ENCODE measurements at places on chromosomes 3 and 15.

GRCh38 chr3:110193074-110193473 lies 855.7 kb upstream of the DPPA4 start:
- no peak for DNase-seq

- DNase-seq = no peak
These were observed 188.3 kb downstream of the TBC1D2B start for GRCh38 chr15:77889009-77889806.

DNA sequence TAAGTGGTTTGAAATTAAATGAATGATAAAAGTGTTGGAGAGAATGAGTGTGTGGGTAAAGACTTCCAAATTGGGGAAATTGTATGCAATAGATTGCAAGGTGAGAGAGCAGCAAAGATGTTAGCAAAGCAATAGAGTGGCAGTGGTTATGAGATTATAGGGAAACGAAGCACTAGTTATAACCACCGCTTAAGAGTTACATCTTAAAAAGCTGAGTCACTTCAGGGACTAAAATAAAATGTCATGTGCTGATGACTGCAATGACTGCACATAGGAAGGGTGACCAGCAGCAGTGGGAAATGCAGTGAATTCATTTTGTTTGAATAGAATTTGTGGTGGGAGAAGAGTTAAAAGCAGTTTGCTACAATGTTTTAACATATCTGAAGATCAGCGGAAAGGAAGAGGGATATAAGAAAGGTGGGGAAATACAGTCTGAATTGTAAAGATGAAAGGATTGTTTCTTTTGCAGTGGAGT lies 127.3 kb downstream of the RAP2B start:
- no peak for DNase-seq

DNA sequence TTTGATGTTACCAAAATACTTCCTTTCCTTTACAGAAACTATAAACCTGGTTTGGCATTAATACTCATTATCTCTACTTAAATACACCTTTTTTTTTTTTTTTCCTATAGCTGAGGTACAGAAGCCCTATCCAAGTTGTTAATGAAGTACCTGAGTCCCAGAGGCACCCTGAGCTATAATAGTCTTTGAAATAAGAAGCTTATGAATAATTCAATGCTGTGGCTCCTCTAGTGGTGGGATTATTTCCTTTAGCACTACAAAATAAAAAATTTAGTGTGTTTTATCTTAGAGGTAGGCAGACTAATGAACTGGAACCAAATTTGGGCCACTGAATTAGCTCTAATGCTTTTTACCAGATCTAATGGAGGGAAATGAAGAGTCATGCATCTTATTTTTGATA lies 611.9 kb downstream of the EDEM1 start:
- no peak for DNase-seq

GRCh38 chr3:67601919-67602608 lies 52.3 kb downstream of the SUCLG2 start:
- DNase-seq = no peak

GRCh38 chr15:41499109-41499851 lies 5.6 kb downstream of the ITPKA start:
- no peak for DNase-seq

DNA sequence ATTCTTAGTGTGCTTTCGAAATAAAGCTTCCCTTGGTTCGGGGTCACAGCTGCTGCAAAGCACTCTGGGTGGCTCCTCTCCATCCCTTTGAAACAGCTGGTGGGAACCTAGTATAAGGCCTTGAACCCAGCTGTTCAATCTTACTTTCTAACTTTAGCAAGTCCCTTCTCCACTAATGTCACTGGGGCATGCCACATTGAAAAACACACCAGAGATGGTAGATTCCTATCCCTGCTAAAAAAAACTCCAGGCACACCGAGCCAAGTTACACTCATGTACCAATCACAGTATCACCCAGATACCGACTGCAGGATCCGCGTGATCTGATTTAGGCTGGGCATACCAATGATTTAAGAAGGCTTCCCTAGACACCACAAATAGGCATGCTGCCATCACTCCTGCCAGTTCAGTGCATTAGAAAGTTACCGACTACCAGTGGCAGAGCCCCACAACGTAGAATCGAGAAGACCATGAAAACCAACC lies 65.0 kb downstream of the WWTR1 start:
- no peak for DNase-seq

Data from nephron progenitor cell (in vitro differentiated cells).